ENCODE measurements at places on chromosomes 5 and 9.

DNA sequence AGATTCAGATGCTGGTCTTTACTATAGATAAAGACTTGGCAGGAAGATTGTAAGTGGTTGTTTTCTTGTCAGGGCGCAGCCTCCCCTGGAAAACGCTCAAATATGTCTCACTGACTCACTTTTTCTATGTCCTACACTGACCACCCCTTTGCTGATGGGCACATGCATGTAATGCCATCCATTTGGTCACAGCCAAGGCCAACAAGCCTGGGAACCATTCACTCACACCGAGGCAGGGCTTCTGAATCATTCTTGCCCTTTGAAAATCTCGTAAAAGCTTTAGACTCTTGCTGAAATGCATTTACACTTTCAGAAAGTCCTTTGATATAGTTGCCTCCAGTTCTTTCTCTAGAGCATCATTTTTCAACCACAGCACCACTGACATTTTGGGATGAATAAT, 249.4 kb downstream of the ACTL7B start:
- DNase-seq, result no peak

GRCh38 chr5:143561219-143561618, 157.7 kb upstream of the NR3C1 start:
- no peak for DNase-seq

DNA sequence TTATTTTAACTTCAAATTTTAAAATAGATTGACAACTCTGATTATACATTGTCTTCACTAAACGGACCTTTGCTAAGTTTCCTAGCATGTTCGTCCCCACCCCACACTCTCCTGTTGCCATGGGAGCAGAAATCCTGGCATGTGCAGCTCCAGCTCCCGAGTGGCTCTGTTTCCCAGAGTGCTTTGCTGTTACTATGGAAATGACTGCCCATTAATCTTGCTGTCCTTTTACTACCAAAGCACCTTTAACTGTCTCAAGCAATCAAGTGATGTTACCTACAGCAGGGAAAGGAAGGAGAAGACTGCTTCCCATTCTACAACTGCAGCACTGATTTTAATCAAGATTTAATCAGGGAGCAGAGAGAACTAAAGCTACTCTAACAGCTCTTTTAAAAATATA, 212.0 kb upstream of the KIF2A start:
- DNase-seq, result no peak

DNA sequence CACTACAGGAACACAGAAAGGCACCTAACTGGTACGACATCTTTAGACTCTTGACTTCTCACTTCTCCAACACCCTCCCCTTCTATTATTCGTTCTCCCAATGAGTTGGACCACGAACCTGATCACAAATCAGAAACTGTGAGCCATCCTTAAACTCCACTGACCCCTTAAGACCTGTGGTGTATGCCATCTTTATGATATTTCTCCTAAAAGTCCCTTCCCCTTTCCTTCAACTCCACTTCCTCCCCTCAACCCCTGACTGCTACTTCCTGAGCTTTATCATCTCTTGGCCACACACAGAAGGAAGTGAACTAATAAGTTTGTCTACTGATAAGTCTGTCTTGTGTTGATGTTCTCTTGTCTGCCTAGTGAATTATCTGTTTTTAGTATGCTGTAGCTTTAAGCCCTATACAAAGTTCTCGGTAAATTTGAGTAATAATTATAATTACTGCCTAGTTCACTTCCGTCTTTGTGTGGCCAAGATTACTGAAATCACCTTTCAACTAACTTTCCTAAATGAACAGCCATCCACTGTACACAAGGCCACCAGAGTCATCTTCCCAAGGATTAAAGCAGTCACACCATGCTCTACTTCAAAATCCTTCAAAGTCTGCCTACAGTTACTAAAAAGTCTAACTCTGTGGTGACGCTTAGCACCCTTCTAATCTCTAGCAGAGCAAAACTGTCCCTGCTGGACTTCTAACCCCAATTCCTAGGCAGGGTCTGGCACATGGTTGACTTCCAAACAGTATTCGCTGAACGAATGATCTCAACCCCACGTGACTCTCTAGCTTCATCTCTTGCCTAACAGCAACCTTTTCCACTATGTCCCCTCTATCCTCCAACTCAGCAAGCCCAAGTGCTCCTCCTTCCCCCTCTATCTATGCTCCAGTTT, 23.2 kb downstream of the ELOVL7 start:
- no peak for DNase-seq

GRCh38 chr5:173679909-173680630, 63.6 kb upstream of the BOD1 start:
- peak; percentile 47 for DNase-seq

DNA sequence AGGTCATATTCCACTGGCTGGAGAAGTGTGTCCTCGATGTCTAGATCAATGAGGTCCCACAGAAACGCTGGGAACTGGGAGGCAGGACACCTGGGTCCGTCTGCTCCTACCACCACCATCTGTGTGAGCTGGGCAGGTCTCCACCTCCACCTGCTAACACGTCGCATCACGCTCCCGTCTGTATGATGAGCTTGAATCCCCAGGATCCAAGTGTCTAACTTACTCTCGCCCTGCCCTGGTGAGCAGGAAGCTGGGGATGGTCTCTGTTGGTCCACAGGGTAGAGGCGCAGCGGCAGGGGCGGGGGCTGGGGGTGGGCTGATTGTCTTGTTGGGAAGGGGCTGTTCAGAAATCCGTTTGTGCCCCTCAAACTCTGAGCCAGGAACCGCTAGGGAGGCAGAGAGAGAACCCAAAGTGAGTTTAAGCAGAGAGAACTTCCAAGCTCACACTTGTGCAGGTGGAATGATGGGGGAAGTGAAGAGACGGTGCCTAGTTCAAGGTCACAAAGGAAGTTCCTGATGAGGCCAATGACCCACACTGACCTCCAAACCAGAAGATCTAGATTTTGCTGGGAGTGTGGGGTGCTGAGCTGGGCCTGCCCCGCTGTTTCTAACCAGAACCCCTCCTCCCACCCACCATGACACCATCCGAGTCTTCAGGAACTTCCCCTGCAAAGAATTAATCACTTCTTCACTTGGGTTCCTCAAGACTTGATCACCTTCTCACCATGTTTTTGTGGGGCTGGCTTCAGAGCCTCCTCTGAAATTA, 21.1 kb downstream of the ORM2 start:
- DNase-seq, result no peak

DNA sequence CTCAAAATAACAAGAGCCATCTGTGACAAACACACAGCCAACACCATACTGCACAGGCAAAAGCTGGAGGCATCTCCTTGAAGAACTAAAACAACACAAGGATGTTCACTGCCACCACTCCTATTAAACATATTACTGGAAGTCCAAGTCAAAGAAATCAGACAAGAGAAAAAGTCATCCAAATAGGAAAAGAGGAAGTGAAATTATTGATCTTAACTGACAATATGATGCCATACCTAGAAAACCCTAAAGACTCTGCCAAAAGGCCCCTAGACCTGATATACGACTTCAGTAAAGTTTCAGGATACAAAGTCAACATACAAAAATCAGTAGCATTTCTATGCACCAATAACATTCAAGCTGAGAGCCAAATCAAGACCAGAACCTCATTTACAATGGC, 30.0 kb upstream of the MACIR start:
- no peak for DNase-seq

DNA sequence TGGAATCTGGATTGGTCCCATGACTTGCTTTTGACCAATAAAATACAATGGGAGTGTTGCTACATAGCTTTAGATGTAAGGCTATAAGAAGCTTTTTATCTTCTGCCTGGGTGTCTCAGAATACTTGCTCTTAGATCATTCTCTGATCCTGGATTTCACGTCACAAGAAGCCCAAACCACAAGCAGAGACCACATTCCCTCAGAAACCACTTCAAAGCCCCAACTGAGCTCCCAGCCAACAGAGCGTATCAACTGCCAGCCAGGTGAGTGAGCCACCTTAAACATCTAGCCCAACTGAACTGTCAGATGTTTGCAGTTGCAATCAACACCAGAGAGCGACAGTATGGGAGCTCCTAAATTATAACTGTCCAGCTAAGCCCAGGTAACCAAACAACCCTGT, 687.1 kb downstream of the TLE1 start:
- DNase-seq, result no peak
